ENCODE measurements at places on chromosomes 2 and 18.

DNA sequence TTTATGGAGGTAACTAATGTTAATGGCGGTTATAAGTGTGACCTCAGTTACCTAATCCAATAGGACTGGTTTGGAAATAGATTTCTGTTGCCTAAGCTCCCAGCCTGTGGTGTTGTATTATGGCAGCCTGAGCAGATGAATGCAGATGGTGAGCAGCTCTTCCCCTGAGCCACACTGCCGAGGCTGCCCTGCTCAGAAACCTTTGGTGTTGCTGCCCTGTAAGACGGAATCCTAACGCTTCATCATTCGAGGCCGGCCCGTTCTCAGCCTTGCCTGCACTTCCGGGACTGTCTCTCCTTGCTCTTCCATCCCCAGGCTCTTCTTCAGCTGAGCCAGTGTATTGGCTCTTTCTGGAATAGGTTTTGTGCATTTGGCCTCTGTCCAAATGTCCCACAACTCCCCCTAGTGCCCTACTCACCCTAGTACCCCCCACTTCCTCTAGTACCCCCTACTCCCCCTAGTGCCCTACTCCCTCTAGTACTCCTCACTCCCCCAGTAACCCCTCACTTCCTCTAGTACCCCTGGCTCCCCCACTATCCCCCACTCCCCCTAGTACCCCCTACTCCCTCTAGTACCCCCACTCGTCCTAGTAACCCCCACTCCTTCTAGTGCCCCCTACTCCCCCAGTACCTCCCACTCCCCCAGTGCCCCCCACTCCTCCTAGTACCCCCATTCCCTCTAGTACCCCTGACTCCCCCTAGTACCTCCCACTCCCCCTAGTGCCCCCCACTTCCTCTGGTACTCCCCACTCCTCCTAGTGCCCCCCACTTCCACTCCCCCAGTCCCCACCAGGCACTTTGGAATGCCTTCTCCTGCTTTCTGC is 106.0 kb upstream of the TAF1B start:
- DNase-seq, result no peak

DNA sequence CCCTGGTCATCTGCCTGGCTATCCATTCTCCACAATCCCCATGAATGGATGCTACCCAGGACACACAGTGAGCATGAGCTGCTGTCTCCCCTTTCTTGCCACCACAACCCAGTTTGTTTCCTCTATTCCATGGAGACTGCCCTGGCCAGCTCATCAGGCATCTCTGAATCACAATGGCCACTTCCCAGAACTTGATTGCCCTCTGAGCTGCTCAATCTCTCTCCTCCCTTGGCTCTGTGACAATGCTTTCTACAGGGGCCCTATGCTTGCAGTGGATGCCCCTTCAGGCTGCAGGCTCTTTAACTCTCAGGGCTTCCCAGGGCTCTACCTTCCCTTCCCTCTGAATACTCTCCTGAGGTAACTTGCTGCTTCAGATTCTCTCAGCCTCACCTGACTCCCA is 14.4 kb upstream of the SLC4A5 start:
- DNase-seq, result no peak

DNA sequence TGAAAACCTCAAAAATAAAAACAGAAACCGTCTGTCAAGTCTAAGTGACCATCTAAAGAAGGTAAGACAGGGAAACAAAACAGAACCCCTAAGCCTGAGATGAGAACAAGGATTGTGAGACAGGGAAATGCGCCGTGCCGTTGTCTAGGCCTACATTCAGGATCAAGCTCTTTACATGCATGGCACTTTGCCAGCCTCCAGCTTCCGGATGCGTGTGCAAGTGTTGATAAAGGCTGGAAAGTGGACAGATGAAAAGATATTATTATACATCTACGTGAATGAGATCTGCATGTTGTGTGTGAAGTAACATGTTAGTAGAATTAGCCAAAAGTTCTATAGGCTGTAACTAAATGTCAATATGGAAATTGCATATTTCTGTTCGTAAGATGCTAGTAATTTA is 28.6 kb upstream of the TMEM87B start:
- no peak for DNase-seq

- no peak for DNase-seq
These were observed 297.5 kb downstream of the PIEZO2 start for GRCh38 chr18:10851824-10852319.

GRCh38 chr2:64359892-64360657 is 93.9 kb upstream of the LGALSL start:
- no peak for DNase-seq

GRCh38 chr2:129923265-129924091 is 56.0 kb upstream of the RAB6C start:
- DNase-seq, result no peak

- DNase-seq, result no peak
These were observed 25.6 kb upstream of the ZC3H15 start for GRCh38 chr2:186460465-186460864.

- peak; percentile 49 for DNase-seq
These were observed 86.8 kb downstream of the RBMS1 start for GRCh38 chr2:160406591-160407392.

- DNase-seq, result no peak
These were observed 115.7 kb downstream of the PLCL1 start for GRCh38 chr2:197920088-197920487.
